ENCODE measurements at places on chromosomes 4 and X.

DNA sequence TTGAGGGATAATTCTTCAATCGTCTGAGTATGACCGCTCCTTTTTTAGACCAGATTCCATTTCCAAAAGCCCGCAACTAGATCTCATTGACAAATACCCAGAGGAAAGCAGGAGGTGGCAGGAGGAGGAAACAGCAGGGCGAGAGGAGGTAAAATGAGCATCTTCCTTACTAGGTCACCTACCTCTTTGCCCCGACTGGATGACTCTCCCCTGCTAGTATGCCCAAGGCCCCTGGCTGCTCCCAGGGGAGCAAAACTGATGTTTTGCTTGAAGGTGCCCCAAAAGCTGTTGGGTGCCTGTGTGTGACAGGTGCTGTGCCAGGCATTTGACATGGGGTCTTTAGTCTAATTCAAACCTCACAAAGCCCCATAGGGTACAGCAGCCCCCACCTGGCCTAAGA is 48.9 kb downstream of the C4orf50 start:
- no peak for DNase-seq

GRCh38 chrX:110251961-110252360 is 65.9 kb downstream of the AMMECR1 start:
- DNase-seq, result no peak

- DNase-seq, result no peak
Measured at GRCh38 chr4:138178566-138178965, 63.6 kb downstream of the SLC7A11 start.

- no peak for DNase-seq
Measured at GRCh38 chr4:73870768-73871167, 1.6 kb downstream of the CXCL1 start.

DNA sequence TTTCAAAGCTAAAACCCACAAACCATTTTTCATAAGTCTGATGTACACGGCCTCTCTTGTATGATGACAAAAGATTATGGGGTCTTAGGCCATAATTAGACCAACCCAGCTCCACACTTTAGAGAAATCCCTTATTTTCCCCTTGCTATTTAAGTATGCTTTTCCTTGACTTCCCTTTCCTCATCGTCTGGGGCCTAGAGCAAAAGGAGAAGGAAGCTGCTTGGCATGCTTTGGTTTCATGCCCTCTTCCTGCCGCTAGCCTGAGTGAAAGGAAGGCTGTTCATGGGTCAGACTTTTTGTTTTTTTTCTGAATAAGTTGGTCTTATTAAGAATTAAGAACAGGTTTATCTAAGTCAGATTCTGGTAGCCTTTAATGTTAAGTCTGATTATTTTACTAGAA is 10.6 kb upstream of the RASGEF1B start:
- no peak for DNase-seq

GRCh38 chr4:7962609-7963508 is 23.2 kb upstream of the AFAP1 start:
- DNase-seq, result no peak

DNA sequence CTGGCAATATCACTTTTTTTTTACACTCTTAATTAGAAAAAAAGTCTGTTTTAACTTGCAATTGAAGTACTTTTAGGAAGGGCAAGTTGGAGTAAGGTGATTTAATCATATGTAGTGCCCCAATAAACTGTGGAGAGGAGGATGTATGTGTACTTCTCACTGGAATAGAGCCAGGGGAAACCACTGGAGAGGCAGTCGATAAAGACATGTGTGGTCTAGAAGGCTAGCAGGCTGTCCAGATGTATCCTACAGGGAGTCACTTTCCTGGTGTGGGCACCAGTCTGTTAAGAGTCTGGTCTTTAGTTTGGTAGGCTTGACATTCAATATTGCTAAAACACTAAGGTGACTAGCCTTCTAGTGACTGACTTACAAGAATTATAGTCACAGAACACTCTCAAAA is 9.6 kb upstream of the SGMS2 start:
- no peak for DNase-seq

GRCh38 chr4:54378461-54378860 is 149.4 kb downstream of the PDGFRA start:
- no peak for DNase-seq

GRCh38 chrX:101659601-101660063 is at the start of gene ARMCX2:
Gene ARMCX2 (minus strand): TSS chrX:101659850. CDS start chrX:101657588, 2,262 bp downstream.
- DNase-seq, result no peak

DNA sequence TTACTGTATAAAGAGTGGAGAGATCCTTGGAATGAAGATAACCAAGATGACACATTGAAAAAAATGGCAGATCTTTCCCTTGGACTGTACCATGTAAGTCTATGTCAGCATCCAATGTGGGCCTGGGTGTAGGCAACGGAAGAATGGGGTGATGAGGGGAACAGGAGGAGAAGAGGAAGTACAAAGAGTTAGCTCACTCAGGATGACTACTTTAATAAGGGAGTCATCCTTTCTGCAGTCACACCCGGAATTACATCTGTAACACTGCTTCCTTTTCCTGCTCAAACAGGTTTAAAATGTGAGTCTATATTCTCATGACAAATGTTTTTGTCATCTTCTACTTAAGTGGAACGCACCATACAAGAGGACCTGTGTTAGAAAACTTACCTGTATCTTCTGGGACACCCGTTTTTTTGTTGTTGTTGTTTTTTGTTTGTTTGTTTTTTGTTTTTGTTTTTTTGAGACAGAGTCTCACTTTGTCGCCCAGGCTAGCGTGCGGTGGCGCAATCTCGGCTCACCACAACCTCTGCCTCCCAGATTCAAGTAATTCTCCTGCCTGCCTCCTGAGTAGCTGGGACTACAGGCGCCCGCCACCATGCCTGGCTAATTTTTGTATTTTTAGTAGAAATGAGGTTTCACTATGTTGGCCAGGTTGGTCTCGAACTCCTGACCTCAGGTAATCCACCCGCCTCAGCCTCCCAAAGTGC is 18.0 kb downstream of the HPSE start:
- no peak for DNase-seq

- no peak for DNase-seq
Measured at GRCh38 chrX:96906741-96907140, 23.0 kb downstream of the RPA4 start.

DNA sequence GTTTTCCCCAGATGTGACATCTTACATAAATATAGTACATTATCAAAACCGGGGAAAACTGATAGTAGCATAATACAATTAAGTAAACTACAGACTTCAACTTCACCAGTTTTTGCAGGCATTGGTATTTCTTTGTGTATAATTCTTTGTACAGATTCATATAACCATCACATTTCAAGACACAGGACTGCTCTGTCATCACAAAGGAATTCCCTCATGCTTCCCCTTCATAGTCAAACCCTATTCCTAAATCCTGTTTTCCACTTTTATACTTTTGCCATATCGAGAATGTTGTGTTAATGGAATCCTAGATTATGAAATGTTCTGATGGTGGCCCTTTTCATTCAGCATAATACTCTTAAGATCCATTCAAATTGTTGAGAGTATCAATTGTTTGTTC is 36.0 kb downstream of the STIM2 start:
- no peak for DNase-seq

DNA sequence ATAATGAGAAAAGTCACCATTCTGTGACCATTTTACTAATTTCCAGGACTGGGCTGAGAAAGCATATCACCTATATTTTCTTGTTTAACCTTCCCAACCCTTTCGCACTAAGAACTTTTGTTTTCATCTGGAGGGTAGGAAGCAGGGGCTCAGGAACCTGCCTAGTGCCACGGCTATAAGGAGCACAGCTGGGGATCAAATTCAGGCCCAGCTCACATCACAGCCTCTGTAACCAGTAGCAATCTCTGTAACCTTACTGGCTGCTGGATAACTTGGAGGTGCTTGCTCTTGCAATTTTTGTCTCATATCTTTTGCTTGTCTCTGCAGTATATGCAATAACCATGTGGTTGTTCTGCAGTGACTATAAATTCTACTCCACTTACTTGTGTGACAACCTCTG is 76.7 kb upstream of the PLAC1 start:
- no peak for DNase-seq

GRCh38 chr4:128345650-128346049 is 58.0 kb upstream of the PGRMC2 start:
- DNase-seq, result no peak

DNA sequence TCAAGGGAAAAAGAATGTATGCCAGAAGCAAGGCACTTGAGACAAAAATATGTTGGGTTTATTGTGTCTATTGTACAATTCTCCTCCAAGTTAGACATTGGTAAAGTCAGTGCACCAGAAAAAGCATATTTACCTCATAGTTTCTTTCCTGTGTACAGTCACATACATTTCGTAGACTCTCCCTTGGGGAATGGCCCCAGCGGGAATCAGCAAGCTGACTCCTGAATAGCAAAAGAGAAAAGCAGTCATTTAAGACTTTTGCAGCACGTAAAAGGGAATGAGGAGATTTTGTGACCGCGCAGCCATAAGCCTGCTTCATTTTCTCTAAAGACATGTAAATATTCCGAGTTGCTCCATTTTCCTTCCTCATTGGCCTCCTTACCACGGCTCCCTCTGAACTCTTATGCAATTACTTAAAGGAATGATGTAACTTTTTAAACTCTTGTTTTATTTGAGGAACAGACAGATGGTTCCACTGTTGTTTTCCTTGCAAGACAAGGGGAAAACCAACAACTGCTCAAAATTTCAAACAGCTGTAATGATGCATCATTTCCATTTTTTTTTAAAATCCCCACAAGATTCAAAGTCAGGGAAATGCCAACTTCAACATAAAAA is 332.7 kb downstream of the UNC5C start:
- no peak for DNase-seq

DNA sequence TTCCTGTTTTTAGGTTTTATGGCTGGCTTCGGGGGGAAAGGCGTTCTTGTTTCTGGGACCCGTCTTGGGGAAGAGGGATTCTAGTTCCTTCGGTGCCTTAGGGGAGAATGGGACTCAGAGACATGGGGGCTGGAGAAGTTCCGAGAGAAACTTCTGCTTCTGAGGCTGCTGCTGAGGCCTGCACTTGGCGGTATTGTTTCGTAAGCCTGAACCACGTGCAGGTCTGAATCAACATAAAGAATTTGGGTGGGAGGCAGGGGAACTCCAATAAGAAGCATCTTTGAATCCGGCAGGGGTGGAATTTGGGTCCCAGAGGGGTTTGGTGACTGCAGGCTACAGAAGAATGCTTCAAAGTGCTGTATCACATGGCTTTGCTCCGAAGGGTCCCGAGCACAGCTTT is 15.1 kb downstream of the XG start:
- DNase-seq, result no peak

DNA sequence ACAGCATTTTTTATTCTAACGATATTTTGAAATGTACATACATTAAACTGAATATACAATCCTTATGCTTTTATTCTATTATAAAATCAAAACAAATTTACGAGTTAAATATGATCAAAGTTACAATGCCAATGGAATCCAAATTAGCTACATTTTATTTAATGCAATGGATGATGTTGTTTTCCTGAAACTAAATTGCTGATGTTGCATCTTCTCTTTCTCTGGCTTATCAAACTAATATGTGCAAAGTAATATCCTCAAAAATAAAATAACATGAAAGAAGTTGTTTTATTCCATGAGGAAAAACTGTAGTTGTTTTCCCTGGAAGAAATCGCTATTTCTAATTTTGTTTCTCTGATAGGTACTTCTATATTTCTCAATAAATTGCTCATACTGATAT is 106.8 kb downstream of the ASB9 start:
- DNase-seq, result no peak

DNA sequence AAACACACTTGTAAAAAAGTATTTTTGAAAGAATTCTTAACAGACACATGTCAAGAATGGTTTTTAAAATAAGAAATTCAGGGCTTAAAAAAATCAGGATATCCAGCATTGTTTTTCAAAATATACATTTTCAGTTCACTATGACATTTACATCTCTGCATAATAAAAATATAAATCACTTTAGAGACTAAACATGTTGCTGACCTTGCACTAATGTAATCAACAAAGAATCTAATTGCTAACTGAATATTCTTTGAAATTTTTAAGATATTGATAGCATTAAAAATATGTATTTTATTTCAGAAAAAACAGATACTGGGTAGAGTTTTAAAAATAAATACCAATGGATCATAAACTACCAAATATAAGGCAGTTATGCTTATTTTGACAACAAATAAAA is 26.4 kb downstream of the RPS6KA6 start:
- no peak for DNase-seq

DNA sequence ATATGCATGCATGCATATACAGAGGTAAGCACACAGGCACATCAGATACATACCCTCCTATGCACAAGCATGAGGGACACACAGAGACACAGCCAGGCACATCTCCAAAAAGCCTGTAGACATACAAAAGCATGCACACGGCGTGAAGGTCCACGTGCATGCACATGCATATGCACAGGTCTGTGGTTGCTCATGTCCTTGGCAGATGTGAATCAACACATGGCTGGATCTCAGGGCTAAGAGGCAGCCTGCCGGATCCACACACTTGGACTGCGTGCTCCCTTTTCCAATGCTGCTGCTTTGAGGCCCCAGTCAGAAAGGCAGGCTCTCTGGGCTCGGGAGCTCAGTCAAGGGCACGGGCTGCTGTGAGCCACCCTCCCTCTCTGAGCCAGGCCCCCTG is 3.6 kb downstream of the STARD8 start:
- DNase-seq, result no peak

- no peak for DNase-seq
Measured at GRCh38 chr4:156894234-156894633, 77.4 kb downstream of the PDGFC start.

- no peak for DNase-seq
Measured at GRCh38 chr4:56860781-56861180, 39.3 kb upstream of the SPINK2 start.

- no peak for DNase-seq
Measured at GRCh38 chrX:22147214-22147613, 115.1 kb downstream of the PHEX start.

DNA sequence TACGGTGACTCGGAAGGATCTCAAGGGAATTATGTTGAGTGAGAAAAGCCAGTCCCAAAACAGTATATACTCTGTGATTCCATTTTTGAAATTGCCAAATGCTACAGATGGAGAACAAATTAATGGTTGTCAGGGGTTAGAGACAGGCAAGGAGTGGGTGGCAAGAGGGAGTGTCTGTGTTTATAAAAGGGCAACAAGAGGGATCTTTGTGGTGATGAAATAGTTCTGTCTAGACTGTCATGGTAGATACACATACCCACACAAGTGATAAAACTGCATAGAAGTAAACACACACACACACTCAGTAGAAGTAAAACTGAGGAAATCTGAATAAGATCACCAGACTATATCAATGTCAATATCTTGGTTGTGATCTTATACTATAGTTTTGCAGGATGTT is 92.7 kb downstream of the CD99L2 start:
- no peak for DNase-seq

DNA sequence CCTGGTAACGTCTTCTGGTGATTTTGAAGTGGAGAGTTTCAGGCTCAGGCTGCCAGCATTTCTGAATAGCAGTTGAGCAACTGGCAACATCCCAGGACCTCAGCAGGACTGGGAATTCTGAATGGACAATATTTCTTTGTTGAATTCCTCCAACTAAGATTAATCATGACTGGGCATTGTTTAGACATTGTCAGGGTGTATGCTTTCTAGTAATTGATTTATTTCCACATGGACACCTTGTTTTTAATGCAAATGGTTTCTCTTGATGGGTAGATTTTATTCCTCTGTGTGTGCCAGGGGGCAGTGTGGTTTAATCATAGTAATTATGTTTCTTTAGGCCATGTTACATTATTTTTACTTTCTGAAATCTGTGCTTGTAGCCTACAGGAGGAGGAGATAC is 1004.7 kb upstream of the LCORL start:
- no peak for DNase-seq

All from stimulated activated CD4-positive, alpha-beta T cell treated with anti-CD3 and anti-CD28 coated beads, TNF-alpha, amount 100 ng/mL, for 24 hours (primary cell).